ENCODE measurements at places on chromosomes 4 and X.

GRCh38 chrX:65866146-65866545 lies 173.7 kb downstream of the VSIG4 start:
- no peak for DNase-seq

DNA sequence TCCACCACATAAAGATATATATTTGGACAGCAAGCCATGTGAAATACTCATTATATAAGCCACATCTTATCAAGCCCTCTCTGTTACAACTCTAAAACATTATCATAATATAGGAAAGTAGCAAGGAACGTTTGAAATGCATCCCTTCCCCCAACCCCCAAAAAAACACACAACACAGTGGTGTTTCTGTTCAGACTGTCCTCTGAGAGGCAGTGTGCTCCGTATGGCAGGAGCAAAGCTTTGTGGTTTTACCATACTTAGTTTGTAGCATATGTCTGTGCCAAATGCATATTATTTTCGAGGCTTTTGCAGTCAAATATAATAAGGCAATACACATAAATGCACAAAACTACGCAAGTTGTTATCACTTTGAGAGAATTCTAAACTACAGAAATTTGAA lies 194.2 kb downstream of the RAPGEF2 start:
- no peak for DNase-seq

- no peak for DNase-seq
Measured at GRCh38 chr4:148258535-148258934, 183.7 kb downstream of the NR3C2 start.

GRCh38 chr4:11598591-11598990 lies 169.9 kb upstream of the HS3ST1 start:
- no peak for DNase-seq

GRCh38 chr4:140611854-140612253 lies 43.1 kb upstream of the UCP1 start:
- DNase-seq, result no peak

DNA sequence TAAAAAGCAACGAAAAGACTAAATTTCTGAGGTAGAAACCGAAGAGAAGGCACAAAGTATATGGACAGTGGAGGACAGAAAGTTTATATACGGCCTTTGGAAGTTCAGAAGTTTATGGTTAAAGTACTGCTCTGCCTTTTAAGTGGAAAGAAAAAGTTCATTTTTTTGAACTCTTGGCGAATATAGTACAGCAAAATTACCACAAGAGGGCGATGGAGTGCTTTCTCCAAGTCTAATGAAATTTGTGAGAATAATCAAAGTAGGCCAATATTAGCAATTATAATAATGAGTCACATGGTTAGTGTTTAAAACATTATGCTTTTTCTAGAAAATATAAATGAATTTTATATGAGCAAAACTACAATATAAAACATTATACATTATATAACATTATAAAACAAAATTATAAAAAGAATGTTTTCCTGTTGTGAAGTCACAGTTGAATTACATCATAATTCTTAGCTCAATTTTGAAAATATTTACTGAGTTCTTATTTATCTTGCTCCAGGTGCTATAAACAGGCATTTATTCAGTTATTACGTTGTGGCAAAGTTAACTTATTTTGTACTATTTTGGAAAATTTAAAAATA lies 136.2 kb upstream of the BMPR1B start:
- no peak for DNase-seq

- no peak for DNase-seq
Measured at GRCh38 chr4:129046055-129046959, 47.0 kb downstream of the SCLT1 start.

DNA sequence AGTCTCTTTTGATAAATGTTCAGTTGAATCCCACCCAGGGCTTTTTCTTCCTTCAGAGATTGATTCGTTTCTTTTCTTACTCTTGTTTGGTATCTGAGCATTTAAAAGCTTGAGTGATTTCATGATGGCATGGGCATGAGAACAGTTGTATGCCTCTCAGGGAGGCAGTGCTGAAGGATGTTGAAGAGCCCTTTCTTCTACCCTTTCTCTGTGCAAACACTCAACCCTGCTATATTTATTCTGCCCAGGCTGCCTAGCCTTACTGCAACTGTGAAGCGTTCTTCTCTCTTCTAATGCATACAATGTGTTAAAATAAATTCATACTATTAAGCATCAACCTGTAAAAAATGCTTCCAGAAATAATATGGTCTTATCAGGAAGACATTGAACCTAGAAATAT lies 367.6 kb upstream of the LCORL start:
- no peak for DNase-seq

- DNase-seq, result no peak
Measured at GRCh38 chrX:133590703-133591505, 175.6 kb upstream of the GPC4 start.

- DNase-seq, result no peak
Measured at GRCh38 chrX:113629326-113629725, 788.7 kb upstream of the AMOT start.

DNA sequence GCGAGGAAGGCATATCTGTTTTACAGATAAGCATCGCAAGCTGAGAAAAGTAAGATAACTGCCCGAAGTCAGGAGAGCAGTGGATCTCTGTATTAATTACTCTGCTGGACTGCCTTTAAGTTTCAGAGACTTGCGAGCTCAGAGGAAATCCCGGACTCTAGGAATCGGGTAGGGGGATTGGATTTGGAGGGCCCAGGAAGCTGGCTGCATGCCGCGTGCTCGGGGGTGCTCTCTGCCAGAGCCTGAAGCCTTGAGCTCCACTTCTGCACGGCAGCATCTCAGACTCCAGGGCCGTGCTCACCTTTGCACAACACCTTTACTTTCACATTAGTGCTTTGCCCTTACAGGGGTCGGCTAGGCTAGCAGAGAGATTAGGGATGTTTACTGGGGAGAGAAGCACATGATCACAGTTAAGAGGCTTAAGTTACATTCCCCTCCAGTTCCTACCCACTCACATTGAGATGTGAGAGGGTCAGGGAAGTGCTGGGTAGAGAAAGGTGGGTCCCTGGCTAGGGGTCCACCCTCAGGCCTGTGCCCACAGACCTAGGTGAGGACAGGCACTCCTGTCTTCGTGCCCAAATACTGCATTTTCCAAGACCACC lies 57.0 kb downstream of the TRIML1 start:
- no peak for DNase-seq

DNA sequence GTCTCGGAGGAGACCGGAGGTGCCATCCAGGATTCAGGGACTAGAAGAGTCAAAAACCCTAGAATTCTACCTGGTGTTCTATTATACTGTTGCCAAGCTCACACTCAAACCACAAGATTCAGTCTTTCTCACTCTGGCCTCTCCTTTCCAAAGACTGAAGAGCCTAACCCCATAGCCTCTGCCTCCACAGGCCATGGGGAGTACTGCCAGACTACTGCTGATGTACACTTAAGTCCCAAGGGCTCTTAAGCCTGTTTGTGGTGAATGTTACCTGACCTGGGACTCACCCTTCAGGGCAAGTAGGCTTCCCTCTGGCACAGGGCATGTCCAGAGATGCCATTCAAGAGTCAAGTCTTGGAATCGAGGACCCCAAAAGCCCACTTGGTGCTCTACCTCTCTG lies 58.9 kb upstream of the IRS4 start:
- DNase-seq, result no peak

DNA sequence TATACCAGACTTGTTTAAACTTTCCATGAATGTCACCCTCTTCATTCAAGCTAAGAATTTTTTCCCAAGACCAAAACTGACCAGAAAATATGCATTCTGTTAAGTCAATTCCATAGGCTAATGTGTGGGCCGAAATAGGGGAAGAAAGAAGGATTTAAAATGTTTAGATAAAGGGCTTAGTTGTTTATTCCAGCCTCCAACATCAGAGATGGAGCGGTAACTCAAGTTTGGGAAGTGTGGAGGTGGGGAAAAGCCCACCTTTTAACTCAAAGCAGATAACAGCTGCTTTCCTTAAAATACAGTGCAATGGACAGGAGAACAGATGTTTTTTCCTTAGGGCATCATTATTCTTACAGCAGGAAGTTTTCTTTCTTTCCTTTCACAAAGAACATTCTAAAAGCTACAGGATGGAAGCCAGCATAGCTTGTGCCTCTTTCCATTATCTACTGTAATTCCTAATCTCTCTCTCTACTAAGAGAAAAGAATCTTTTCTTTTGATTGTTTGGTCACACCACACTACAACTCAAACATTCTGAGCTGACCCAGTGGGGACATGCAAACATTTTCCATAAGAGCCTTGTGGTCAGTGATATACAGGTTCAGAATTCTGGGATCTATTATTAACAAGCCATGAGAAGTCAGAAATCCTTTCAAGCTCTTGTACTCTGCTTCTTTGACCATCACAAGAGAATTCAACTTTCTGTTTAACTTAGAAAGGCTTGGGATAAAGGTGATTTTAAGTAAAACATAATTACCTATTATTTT lies 101.6 kb downstream of the PDE5A start:
- DNase-seq, result no peak

- no peak for DNase-seq
Measured at GRCh38 chr4:38452009-38452408, 212.0 kb upstream of the KLF3 start.

DNA sequence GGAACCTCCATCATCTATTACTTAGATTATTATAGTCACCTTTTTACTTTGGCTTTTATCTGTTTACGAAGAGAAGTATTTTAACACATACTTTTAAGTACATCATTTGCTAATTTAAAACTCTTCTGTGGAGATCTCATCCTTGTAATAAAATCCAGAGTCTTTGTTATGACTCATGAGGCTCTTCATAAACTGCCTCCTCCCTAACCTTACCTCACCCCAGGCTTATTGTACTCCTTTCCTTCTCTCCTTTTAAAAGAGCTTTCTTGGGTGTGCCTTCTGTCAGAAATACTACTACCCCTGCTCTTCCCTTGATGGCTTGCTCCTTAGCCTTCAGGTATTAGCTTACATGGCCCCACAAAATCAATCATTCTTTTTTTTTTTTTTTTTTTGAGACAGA lies 6.6 kb downstream of the ARL9 start:
- no peak for DNase-seq

GRCh38 chrX:126770179-126770578 lies 49.4 kb upstream of the PRR32 start:
- DNase-seq, result no peak

GRCh38 chrX:16836371-16836770 lies 33.8 kb downstream of the RBBP7 start:
- DNase-seq, result no peak

DNA sequence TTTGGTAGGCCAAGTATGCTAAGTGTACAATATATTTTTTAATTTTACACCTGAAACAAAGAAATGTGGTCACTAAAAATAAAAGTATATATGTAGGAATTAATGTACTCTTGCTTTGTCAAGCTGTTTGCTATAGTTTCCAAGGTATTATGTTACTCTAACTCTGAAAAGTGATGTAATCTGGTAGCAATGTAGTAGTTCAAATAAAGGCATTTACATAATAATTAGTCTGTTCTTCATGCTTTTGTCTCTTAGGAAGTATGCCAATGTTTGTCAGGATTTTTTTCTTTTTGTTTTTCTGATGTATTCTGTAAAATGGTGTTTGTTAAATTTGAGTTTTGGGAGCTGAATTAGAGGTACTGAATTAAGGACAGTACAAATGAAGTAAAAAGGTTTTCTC lies 89.5 kb downstream of the PLS3 start:
- DNase-seq, result no peak

DNA sequence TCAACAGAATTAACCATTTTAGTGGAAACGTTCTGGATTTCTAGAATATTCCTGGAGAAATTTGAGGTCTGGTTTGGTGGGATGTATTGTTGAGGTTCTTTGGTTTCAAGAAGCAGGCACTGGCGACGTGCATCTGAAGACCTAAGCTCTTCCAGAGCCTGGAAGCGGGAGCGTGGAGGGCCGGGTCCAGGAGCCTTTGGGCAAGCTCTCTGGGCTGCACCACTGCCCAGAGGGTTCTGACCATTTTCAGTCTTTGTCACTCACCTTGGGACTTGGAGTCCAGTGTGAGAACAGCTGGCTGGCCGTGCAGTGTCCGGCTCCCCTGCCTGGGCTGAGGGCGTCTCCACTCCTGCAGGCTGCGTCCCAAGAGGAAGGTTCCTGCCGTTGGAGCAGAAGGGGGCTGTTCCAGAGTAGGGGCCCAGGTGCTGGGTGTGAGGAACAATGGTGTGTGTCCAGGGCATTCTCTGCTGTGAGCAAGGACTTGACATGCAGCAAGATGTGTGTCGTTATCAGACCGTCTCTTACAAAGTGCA lies 24.0 kb downstream of the PIGG start:
- no peak for DNase-seq

- no peak for DNase-seq
Measured at GRCh38 chr4:169439244-169439643, 168.5 kb upstream of the SH3RF1 start.

DNA sequence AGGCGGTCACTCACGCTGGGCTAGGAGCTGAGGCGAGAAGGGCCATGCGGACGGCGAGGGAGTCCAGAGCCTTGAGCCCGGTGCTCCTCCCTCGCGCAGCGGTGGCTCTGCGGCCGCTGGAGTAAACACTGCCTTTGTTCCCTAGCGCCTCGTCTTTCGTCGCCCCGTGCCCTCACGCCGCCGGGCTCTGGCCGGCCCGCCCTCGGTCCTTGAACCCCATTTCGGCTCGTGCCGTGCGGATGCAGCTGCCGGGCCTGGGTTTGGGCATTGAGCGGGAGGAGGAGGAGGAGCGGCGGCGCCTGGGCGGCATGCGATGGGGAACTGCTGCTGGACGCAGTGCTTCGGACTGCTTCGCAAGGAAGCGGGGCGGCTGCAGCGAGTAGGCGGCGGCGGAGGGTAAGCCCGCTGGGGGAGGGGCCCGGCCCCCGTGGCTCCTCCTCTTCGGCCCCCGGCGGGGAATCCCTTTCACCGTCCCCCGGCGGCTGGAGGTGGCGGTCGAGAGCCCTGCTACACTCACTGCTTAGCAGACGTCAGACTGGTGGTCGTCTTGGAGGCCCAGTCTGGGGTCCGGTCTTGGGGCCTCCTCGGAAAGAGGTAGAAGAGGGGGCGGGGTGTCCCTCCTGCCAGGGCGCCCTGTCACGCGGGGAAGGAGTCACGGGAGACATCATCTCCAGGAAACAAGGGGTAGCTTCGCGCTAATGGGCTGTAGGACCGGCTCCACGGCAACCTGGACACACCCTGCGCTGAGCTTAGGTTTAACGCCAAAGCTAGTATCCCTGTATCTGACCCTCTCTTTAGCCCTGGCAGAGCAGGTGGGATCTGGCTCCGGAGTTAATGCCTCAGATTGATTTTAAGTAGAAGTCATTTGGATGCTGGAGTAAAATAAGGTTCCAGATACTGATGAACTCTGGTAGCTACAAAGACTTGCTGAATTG lies at the start of gene AP1AR:
TSS of gene AP1AR (plus strand) at position 9 of the 935 bp plus-strand sequence. CDS start at position 314, 305 bp downstream.
- DNase-seq, result peak; percentile 88

GRCh38 chrX:7637066-7637465 lies 205.9 kb upstream of the VCX start:
- no peak for DNase-seq

GRCh38 chr4:135192751-135193535 lies 991.4 kb upstream of the PABPC4L start:
- no peak for DNase-seq

DNA sequence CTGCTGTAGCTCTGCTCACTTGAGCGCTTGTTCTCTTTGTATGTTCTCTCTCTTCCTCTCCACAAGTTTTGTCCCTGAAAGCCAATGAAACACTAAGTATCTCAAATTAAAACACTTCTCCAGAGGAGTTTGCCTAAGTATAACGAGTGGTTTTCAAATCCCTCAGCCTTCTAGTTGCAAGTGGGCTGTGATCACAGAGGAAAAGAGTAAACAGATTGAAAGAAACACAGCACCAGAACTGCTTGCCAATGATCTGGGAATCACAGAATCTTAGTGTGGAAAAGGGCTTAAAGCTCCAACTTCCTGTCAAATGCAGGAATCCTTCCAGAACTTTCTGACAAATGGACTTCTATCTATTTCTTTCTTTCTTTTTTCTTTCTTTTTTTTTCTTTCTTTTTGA lies 4.8 kb upstream of the PRSS12 start:
- DNase-seq, result no peak

- DNase-seq, result no peak
Measured at GRCh38 chr4:178296669-178297068, 854.4 kb upstream of the AGA start.

All from left cardiac atrium (tissue), 4 donors.